Bladder microvascular endothelial cell (primary cell): ENCODE measurements at places on chromosomes 6 and 20. TPM values are rescaled to one million over a fixed set of nuclear protein-coding genes. Genes with fewer than 3 reads are reported as not detected.

Gene KATNA1
- 20.4 and 23.9 TPM in 2 replicates for total RNA-seq

Gene ZNF133
- 13.9 and 20.5 TPM in 2 replicates for total RNA-seq

Gene FNDC1
- total RNA-seq, result under 0.01 TPM in 2 replicates

Gene RHAG
- not detected in 2 replicates for total RNA-seq

Gene FOXS1
- 0.16 and 0.25 TPM in 2 replicates for total RNA-seq

Gene RIPPLY2
- total RNA-seq, result 0.19 TPM in 1 of 2 replicates, not detected in the other

Gene SMIM29
- 13.7 and 18.5 TPM in 2 replicates for total RNA-seq

Gene MYH7B
- total RNA-seq, result 0.06 and 0.16 TPM in 2 replicates

Gene LRRC73
- under 0.01 and 0.06 TPM in 2 replicates for total RNA-seq

Gene PGC
- not detected in 2 replicates for total RNA-seq

Gene PACSIN1
- not detected in 2 replicates for total RNA-seq

Gene PGM3
- 46.0 and 79.7 TPM in 2 replicates for total RNA-seq

Gene AIF1
- total RNA-seq, result not detected in 2 replicates

Gene MROH8
- total RNA-seq, result 0.25 and 0.49 TPM in 2 replicates

Gene ADAT2
- 2.4 and 4.8 TPM in 2 replicates for total RNA-seq

Gene EBF4
- under 0.01 and 2.6 TPM in 2 replicates for total RNA-seq

Gene TREM1
- not detected in 2 replicates for total RNA-seq

Gene BEND6
- total RNA-seq, result under 0.01 and 0.19 TPM in 2 replicates

Gene LCA5
- 3.3 and 3.6 TPM in 2 replicates for total RNA-seq

Gene MLIP
- 1.1 and 1.5 TPM in 2 replicates for total RNA-seq

Gene GJA1
- total RNA-seq, result 269 and 353 TPM in 2 replicates

Gene CLVS2
- total RNA-seq, result not detected in 2 replicates

Gene SALL4
- 0.76 TPM in 1 of 2 replicates, not detected in the other for total RNA-seq

Gene RGS17
- total RNA-seq, result 0.65 and 3.0 TPM in 2 replicates

Gene PSMB8
- 67.2 and 113 TPM in 2 replicates for total RNA-seq

Gene ITPR3
- total RNA-seq, result 29.8 and 32.3 TPM in 2 replicates

Gene CFB
- total RNA-seq, result 0.97 and 2.5 TPM in 2 replicates

Gene DEFB124
- total RNA-seq, result not detected in 2 replicates

Gene BTNL2
- total RNA-seq, result not detected in 2 replicates

Gene CST7
- not detected in 2 replicates for total RNA-seq

Gene ASIP
- total RNA-seq, result not detected in 2 replicates

Gene PEX7
- total RNA-seq, result 2.3 and 3.5 TPM in 2 replicates

Gene C6orf163
- total RNA-seq, result 0.65 and 1.3 TPM in 2 replicates

Gene CAP2
- total RNA-seq, result 2.6 and 4.2 TPM in 2 replicates

Gene ELMO2
- 18.1 and 44.7 TPM in 2 replicates for total RNA-seq

Gene ZNF165
- total RNA-seq, result 0.13 and 0.16 TPM in 2 replicates

Gene SIRPB1
- total RNA-seq, result 0.16 and 3.3 TPM in 2 replicates
